ENCODE measurements at places on chromosomes 7 and 10.

DNA sequence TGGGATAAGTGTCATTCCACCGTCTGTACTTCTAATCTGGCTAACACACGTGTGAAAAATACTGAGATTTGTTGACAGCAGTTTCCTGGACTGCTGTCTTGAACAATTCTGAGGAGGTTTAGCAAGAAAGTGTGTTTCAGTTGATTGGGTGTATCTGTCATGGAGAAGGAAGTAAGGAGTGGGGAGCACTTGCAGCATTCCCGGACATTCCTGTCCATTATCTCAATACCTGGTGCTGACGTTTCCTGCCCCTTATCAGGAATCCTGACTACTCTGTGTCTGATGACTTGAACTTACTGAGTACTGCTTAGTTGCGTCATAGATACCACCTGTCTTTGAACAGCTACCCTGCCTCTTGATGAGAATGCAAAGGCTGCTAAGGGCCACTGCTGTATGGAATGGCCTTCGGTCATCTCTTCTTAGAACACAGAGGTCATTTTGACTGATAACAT, 72.0 kb upstream of the VKORC1L1 start:
- no peak for DNase-seq

GRCh38 chr7:43785420-43785819, 26.9 kb downstream of the BLVRA start:
- DNase-seq: no peak

DNA sequence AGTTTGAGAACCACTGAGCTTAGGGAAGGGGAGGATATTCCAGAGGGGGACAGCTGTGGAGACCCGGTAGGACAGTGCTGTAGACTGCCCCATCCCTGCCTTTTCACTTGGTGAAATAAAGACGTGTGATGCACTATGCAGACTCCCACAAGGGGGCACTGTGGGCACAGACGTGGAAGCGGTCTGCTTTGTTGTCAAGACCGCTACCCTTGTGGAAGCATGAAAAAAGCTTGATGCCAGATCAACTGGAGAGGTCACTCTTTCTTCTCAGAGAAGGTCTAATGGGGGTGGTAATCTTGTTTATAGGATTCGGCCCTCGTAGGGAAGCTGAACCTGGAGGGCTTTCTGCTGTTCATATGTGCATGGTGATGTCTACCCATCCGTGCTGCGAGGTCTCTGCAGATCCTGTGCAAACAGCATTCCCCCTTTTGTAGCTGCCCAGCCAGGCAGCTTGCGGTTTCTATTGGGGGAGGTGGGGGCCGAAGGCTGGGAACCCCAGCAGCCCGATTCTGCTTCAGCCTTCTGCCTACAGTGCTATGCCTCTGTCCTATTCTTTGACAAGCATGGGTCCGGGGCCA, 13.7 kb downstream of the RPS24 start:
- peak; percentile 33 for DNase-seq

- no peak for DNase-seq
These were observed 122.0 kb upstream of the AHR start for GRCh38 chr7:17176371-17177032.

DNA sequence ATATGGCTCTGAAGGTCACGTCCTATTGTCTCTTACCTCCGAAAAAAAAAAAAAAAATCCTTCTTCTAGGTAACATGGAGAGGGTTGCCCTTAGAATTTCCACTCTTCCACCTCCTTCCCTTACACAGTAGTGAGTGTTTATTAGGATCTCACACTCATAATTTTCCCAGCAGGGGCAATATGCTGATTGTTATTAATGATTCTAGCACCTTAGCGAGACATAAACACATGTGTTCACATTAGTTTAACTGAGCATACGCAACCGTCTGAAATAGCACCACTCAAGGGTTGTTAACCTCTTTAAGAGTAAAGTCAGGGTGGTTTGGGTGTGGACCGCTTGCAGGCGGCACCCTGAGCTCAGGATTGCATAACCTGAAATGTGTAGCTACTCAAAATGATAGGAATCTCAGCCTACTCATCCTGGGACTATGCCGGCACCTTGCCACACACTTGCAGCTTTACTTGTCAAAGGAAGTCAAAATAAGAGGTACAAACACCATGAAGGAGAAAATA, 52.2 kb downstream of the CPEB3 start:
- no peak for DNase-seq

- DNase-seq: no peak
These were observed 185.0 kb upstream of the TMEM196 start for GRCh38 chr7:19958309-19958896.

GRCh38 chr10:132974886-132975830, 32.8 kb upstream of the CFAP46 start:
- DNase-seq: no peak

- DNase-seq: no peak
These were observed 164.6 kb upstream of the PPP1R3A start for GRCh38 chr7:114083166-114084001.

- DNase-seq: no peak
These were observed 25.4 kb downstream of the HECW1 start for GRCh38 chr7:43137811-43138210.

DNA sequence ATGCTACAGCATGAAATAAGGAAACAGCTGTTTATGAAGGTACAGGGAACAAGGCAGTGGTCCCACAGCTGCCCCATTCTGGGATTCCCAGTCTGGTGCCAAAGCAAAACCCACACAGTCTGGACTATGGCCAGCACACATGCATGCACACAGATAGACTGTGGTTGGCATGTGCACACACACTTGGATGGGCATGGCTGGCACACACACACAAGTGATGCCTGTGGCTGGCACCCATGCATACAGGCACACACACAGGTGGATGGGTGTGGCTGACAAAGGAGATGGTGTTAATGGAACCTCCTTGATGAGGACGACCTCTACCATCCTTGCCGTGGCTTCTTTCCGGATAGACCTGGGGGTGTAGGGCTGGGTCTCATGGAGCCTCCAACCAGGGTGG, 114.0 kb upstream of the LYZL2 start:
- no peak for DNase-seq

DNA sequence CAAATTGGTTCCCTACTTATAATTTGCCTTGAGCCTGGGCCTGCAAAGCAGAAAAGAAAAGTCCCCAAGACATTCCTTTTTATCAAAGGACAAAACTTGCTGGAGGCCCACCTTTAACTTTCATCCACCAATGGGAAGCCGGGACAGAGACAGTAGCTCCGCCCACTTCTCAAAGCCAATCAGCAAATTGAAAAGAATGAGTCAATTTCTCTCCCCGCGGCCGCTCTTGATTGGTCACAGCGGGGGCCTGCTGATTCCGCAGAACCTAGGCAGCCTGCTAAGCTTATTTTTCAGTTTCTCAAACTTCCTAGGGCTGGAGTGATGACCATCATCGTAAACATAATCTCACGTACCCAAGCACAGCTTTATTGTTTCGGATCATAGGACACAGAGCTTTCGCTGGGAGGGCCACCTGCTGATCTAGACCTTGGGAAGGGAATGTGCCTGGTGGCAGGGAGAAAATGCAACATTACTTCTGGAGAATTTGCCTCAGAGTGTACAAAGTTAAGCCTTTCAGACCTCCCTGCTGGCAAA, at the start of gene SLC13A4:
Gene SLC13A4 (minus strand): TSS at position 51 of the 534 bp plus-strand sequence. CDS start 690 bp downstream, outside the sequence.
- DNase-seq: no peak

DNA sequence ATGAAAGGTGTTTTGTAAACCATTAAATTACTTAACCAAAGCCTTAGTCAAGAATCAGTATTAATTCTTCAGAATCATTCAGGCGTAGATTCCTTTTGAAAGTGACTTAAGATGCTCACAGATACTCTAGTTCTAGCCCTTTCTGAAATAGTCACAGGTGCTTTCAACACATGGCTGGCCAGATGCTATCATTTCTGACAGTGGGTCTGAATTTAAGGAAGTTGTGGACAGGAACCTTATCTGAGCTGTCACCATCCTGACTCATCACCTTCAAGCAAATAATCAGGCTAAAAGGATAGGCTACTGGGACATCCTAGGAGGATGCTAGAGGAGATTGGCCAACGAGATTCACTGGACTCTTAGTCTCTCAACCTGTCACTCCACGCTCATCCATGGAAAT, 501.5 kb downstream of the LRMDA start:
- no peak for DNase-seq

DNA sequence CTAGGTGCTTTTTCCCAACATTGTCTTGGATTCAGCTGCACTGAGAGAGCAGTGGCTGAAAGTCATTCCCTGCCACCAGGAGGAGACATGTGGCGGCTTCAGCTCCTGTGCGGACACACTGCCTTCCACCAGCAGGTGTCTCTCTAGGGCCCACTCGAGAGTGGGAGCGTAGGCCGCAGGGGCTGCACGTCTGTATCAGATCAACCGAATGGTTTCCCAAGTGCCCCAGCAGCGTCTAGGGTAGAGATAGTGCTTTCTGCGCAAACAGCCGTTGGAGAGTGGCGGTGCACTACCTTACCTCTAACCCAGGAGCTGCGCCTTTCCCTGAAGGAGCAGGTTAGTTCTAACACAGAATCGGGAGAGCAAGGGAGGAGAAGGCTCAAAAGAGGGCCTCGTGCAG, 31.7 kb downstream of the PAPOLB start:
- no peak for DNase-seq

DNA sequence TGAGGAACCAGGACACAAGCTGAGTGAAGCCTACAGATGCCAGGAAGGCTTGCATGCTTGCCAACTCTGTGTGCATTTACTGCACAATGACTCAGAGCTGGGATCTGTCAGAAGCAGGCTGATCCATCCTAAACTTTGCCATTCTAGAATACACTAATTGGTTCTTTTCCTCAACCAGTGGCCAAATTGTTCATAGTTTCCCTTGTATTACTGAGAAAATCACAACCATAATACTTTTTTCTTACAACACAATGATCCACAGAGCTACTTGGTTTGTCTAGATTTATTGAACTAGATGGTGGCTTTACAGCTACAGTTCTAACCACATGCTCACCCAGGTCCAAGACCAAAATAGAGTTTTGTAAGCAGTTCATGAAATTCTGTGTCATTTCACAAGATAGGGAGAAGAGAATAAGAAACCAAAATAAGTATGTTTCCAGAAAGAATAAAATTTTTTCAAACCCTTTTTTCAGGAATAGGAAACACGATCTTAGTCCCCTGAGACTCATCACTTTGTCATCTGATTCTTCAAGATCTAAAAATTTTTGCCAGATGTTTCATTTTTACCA, 21.0 kb upstream of the LRRC17 start:
- DNase-seq: no peak

DNA sequence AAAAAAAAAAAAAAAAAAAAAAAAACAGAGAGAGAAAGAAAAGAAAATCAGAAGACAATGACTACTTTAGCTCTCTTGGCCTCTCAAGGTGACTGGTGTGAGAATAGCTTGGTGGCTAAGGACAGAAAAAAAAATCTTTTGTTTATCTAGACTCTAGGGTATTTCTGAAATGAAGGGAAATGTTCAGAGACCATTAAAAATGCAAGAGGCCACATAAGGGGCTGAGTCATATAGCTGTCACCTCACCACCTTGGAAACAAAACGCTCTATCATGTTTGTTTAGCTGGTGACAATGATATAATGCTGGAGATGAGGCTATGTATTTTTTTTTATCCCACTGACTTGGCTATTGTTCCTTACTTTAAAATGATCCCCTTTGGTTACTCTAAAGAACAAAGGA, 287.0 kb upstream of the CDC14C start:
- DNase-seq: no peak

GRCh38 chr10:79132681-79133381, 64.1 kb downstream of the ZMIZ1 start:
- no peak for DNase-seq

GRCh38 chr10:58299580-58299979, 30.6 kb downstream of the CISD1 start:
- peak; percentile 25 for DNase-seq

GRCh38 chr10:22391600-22391999, 46.3 kb downstream of the SPAG6 start:
- no peak for DNase-seq

- no peak for DNase-seq
These were observed 5.8 kb upstream of the GGCT start for GRCh38 chr7:30510124-30511075.

DNA sequence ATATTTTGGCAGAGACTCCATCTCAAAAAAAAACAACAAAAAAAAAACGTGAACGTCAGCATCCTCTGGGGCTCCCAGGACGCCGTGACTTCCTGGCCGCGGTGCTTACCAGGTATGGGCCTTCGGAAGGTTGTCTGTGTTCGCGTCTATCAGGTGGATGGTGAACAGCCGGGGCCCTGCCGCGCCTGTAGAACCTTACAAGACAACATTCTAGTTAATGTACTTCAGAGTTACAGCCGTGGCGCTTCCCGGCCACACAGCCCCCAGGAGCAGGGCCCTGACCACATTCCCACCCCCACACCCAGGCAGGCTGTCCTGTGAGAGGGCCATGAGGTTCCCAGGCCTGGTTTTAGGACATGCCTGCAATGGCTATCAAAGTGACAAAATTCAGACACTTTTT, 111.0 kb downstream of the SMURF1 start:
- no peak for DNase-seq

DNA sequence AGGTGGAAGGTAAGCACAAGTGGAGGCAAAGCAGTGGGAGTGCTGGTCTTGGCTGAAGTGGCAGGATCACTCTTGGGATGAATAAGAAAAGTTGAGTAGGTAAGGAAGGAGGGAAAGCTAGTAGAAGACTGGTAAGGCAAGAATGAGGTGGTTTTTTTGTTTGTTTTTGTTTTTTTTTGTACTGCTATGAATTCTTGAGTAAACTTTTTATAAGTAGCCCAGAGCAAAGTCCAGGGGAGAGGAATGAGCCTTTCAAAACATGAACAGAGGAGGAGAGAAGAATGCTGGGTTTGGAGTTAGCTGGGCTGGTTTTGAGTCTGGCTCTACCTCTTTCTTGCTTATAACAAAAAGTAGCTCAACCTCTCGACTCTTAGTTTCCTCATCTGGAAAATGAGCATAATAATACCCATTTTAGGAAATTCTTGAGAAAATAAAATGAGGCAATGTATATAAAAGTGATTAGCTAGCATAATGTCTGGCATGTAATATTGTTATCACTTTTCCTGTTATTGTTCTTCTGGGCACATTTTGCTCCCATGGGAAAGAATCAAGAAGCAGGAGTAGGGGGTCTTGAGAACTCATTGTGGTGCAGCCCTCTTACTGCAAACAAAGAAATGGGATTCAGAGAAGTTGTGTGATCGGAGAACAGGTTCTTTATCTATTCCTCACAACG, 24.1 kb upstream of the LRRC17 start:
- DNase-seq: no peak

DNA sequence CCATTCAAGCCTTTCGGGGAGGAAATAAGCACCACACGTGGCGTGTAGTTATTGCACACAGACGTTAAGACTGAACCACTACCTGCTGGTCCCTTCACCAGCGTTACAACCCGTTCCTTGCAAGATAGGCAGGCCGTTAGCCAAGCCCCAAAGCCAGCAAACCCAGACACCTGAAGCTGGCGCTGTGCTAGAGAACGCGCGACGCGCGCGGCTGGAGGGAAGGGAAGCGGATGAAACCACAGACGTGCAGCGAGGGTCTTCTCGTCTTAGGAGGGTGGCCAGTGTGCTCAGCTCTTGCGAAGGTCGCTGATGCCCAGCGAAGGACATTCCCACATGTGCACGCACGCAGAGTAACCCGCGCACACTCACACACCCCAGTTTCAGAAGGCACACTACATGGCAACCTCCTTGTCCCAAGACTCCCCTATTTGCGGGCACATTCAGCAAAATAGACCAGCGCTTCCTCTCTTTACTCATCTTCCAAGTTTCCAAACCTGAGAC, 980 bp downstream of the TMEM26 start:
- DNase-seq: no peak
